CD4-positive, alpha-beta T cell treated with Interleukin-2 at 100 ng/mL for 4 hours (primary cell): ENCODE measurements at places on chromosomes 11 and 22.

DNA sequence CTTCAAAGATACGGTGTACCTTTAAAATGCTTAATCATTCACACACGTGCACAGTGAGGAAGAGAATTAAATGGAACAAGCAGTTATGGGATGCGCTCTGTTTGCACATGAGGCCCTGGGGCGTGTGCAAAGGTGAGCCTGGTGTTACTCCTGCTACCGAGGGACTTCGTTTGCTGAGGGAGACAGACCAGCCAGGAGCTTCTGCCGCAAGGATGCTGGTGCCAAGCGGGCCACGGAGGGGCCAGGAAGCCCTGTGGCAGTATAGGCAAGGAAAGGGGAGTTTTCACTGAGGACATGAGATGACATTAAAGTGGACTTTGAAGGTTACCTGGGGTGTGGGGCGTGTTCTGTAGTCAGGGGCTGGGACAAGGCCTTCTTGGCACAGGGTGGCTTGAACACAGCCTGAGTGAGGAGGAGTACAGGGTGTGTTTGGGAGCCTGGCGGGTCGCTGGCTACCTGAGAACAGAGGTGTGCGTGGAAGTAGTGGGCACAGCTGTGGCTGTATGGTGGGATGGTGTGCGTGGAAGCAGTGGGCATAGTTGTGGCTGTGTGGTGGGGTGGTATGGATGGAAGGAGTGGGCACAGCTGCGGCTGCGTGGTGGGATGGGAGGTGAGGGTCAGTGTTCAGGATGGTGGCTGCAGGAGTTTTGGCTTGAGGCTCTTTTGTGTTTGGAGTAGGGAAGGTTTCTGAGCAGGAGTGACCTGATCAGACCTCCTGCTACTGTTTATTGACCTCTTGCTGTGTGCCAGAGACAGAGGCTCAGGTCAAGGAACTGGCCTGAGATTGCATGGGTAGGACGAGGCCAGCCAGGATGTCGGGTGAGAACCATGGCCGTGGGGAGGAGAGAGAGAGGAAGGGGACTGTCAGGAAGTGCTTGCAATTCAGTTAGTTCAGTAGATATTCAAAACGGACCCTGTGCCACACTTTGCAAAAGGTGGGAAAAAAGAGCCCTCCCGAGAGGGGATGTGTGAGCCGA lies 13.7 kb downstream of the TBC1D22A start:
- DNase-seq: no peak

GRCh38 chr22:31274017-31274416 lies 18.3 kb downstream of the PIK3IP1 start:
- DNase-seq: no peak

GRCh38 chr11:133714471-133715375 lies 130.6 kb downstream of the SPATA19 start:
- no peak for DNase-seq

DNA sequence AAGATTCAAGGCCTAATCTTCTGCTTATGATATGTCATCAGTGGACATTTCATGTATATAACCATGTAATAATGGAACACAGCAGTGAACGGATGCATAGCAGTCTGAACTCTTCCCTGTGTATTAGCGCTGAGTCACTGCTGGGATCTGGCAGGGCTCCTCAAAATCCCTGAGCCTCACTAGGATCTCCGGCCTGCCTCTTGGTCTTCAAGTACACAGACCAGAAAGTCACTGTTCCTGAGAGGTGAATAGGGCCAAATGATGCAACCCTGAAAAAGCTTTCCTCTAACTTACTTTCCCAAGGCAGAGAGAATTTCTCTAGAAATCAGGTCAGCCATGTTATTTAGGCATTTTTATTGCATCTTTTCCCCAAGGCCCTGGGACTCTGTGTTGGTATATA lies 35.0 kb downstream of the POU2AF1 start:
- DNase-seq: no peak

- DNase-seq: no peak
Observed at GRCh38 chr22:20174785-20175596, 24.1 kb upstream of the CCDC188 start.

DNA sequence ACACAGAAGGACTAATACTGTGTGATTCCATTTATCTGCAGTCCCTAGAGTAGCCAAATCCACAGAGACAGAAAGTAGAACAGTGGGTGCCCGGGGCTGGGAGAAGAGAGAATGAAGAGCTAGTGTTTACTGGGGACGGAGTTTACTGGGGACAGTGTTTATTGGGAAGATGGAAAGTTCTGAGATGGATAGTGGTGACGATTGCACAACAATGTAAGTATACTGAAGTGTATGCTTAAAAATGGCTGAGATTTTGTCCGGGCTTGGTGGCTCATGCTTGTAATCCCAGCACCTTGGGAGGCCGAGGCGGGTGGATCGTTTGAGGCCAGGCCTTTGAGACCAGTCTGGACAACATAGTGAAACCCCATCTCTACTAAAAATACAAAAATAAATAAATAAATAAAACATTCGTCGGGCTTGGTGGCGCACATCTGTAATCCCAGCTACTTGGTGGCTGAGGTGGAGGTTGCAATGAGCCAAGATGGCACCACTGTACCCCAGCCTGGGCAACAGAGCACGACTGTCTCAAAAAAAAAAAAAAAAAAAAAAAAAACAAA lies 132.4 kb downstream of the CTTN start:
- no peak for DNase-seq

- no peak for DNase-seq
Observed at GRCh38 chr11:41449483-41450050, 9.9 kb downstream of the LRRC4C start.

DNA sequence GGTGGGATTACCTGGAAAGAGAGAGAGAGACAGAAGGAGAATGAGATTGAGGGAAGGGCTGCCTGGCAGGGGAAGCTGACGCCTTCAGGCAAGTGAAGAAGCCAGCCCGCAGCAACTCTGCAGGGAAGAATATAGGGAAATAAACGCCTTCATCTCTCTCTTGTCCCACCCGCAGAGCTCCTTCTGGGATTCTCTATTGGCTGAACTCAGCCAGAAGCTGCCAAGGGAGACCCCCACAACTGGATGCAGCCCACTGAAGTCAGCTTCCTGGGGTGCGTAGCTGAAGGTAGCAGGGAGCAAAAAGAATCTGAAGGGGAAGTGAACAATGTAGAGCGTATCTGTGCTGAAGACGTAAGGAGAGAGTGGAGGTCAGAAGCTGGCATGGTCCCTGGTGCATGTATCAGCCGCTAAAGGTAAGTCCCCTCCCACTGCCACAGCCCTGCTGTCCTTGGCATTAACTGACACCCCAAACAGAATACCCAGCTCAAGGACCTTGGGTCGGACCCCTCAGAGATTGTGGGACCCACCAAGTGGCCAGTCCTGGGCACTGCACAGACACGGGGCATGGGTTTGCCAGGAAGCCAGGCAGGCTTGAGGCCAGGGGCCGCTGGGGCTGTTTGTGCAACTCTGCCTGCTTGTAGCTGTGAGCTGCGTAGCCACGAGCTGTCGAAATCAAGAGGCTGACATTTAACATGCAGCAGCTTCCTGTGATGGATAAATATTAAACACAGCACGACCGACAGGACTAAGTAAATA lies 469.9 kb downstream of the MN1 start:
- DNase-seq: no peak

- DNase-seq: no peak
Observed at GRCh38 chr11:32659672-32660071, 76.0 kb downstream of the EIF3M start.
